ENCODE measurements at places on chromosomes 7 and 10.

DNA sequence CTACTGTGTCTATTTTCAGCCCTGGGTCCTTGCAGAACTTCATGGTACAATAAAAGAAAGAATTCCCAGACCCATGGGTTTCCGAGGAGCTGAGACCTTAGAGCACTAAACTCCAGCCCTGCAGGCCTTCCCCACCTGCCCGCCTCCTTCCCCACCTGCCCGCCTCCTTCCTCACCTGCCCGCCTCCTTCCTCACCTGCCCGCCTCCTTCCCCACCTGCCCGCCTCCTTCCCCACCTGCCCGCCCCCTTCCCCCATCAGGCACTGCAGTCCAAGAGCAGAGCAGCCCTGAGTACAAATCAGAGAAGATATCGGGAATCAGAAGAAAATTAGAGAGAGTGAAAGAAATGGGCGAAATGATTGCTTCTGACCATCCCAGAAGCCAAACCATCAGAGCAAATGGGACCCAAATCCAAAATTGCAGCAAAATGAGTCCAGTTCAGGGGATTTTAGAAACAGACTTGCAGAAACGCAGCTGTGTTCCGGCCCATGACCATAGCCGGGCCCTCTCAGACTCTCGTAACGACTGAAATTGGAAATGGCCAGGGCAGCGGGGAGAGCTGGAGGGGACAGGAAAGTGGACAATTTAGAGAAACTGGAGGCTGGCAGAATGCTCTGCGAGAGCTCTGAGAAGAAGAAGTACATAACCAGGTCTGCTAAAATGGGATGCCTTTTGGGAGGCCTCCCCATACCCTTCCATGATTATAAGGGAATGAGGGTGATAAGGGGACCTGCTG is 568.4 kb downstream of the TCERG1L start:
- DNase-seq: no peak

GRCh38 chr10:24622781-24623301 is 100.8 kb downstream of the ARHGAP21 start:
- DNase-seq: peak; percentile 34

DNA sequence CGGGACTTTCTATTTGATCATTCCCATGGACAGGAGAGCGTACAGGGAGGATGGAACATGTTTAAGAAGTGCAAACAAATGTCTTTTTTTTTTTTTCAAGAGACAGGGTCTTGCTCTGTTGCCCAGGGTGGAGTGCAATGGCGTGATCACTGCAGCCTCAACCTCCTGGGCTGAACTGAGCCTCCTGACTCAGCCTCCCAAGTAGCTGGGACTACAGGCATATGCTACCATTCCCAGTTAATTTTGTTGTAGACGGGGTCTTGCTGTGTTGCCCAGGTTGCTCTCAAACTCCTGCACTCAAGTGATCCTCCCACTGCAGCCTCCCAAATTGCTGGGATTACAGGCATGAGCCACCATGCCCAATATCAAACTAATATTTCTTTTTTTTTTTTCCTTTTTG is 40.5 kb downstream of the SPDYE5 start:
- no peak for DNase-seq

DNA sequence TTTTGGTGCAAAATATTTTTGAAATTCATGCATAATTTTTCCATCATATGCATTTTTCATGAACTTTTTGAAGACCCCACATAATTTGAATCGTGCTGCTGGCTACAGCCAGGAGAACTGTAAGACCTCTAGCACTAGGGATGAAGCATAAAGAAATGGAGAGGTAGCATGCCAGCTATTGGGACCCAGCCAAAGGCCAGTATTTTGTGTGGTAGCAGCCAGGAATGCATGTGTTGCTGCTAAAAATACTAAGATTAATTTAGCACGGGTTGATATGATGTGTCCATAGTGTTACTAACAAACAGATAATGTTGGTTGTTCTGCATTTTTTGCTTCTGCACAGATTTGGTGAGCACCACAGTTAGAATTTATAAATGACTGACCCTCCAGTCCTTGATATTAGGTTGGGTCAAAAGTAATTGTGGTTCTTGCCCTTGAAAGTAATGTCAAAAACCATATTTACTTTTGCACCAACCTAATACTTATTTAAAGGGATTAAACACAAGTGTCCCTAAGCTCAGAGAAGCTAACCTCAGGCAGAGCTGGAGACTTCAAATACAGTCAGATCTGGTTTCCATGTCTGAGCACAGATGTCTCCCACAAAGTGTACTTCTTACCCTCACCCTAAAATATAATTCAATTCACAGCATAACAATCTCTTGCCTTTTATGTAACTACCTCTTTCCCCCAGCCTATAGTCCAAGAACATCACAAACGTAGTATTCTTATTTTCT is 54.1 kb upstream of the NPSR1 start:
- DNase-seq: no peak

- no peak for DNase-seq
Observed at GRCh38 chr10:62719061-62719460, 85.5 kb upstream of the ADO start.

DNA sequence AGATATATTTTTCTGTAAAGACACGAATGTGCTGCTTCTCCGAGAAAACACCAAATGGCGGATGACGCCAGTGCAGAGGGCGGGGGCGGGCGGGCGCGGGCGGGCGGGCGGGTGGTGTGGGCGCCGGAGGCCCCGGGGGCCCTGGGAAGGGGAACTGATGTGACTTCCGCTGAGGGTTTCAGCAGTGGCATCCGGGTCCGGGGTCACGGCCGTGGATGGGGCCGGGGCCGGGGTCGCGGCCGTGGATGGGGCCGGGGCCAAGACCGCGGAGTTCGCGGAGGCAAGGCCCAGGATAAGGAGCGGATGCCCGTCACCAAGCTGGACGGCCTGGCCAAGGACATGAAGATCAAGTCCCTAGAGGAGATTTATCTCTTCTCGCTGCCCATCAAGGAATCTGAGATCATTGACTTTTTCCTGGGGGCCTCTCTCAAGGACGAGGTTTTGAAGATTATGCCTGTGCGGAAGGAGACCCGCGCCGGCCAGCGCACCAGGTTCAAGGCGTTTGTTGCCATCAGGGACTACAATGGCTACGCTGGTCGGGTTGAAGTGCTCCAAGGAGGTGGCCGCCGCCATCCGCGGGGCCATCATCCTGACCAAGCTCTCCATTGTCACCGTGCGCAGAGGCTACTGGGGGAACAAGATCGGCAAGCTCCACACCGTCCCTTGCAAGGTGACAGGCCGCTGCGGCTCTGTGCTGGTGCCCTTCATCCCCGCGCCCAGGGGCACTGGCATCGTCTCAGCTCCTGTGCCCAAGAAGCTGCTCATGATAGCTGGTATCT is 20.3 kb upstream of the IGF2BP3 start:
- no peak for DNase-seq

GRCh38 chr7:50477640-50478039 is 27.5 kb upstream of the FIGNL1 start:
- no peak for DNase-seq

DNA sequence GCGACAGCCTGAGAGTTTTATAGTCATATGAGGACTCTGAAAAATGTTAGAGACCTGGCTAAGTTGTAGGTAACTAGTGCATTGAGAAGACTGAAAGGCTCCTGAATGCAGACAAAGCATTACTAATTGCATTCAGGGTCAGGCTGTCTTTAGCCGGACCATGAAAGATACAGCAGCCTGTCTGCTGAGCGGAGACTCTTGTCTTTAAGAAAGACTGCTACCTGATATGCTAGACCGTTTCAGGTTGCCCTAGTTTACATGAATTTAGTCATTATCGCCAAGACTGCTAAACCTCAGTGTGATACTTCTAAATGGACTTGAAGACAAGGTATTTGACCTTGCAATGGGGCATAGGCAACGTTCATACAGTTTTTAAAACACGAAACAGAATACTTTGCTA is 81.2 kb downstream of the BMPR1A start:
- DNase-seq: no peak

DNA sequence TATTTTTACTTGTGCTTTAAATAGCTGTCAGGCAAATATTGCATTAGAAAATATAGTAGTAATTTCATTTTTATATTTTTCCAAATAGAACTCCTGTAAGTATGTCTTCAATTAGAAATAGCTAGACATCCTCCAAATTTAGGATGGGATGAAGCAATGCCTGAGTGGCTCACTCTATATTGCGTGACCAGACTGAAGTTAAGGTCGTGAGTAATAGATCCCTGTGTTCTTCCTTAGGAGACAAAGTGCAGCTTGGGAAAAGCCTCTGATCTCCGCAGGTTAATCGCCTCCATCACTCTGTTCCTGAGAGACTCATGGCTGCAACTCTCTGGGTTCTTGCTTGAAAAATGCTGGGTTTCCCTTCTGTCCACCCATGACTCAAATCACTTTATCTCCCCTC is 484.8 kb upstream of the ANKRD30A start:
- no peak for DNase-seq

DNA sequence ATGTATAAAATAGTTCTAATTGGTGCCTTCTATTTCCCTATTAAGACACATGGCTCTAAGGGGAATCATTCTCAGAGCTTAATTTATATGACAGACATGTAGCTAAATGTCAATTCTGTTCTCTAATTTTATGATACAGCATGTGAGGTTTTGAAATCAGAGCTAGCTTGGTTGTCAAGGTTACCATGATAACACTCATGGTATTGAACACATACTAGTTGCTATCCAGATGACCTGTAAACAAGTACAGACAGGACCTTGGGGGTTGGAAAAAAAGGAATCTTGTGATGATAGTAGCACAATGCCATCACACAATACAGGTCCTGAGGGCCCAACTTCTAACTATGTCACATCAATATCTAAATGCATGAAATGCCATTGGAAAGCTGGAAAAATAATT is 49.2 kb downstream of the RHOBTB1 start:
- DNase-seq: no peak

GRCh38 chr7:91314591-91315323 is 50.5 kb downstream of the FZD1 start:
- no peak for DNase-seq

GRCh38 chr7:22083704-22084240 is 138.1 kb upstream of the CDCA7L start:
- no peak for DNase-seq

DNA sequence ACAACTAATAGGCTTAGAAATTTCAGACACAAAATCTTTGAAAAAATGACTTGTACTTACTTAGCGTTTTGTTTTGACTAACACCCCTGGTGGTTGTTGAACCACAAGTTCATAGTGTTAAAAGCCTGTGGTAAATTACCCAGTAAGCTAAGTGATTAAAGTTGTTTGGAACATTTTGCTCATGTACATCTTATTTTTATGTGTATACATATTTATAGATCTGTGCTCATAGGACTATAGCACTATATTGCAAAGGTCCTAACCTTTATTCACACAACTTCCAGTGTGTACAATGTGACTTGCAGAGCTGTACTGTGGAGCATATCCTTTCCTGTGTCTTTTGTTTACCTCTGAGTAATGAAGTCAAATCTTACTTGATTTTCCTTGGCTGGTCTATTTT is 79.6 kb downstream of the BMPR1A start:
- no peak for DNase-seq

GRCh38 chr10:28875549-28876081 is 198.3 kb downstream of the BAMBI start:
- DNase-seq: no peak

DNA sequence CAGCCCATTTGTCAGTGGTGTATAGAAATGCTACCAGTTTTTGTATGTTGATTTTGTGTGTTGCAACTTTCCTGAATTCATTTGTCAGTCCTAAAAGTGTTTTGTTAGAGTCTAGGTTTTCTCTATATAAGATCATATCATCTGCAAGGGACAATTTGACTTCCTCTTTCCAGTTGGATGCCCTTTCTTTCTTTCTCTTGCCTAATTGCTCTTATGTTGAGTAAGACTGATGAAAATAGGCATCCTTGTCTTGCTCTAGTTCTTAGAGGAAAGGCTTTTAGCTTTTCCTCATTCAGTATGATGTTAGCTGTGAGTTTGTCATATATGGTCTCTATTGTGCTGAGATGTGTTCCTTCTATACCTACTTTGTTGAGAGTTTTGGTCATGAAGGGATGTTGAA is 161.7 kb upstream of the TPK1 start:
- DNase-seq: no peak

DNA sequence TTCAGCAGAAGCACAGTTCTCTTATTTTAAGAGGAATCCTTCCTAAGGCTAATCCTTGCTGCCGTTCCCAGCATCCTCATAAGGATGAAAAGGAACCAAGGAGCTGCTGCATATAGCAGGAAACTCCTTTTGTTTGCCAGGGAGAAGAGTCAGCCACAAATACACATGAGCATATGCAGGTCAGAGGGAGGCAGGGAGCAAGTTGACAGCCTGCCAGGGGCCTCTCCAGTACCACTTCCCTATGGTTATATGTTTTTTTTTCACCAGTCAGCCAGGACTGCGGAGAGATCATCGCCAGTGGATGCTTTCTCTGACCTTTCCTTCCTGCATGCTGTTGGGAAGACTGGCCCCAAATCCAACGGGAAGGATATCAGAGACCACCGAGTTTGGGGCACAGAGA is 39.8 kb downstream of the SLC35B4 start:
- no peak for DNase-seq

- DNase-seq: no peak
Observed at GRCh38 chr7:142434666-142435167, 176.9 kb upstream of the PRSS58 start.

DNA sequence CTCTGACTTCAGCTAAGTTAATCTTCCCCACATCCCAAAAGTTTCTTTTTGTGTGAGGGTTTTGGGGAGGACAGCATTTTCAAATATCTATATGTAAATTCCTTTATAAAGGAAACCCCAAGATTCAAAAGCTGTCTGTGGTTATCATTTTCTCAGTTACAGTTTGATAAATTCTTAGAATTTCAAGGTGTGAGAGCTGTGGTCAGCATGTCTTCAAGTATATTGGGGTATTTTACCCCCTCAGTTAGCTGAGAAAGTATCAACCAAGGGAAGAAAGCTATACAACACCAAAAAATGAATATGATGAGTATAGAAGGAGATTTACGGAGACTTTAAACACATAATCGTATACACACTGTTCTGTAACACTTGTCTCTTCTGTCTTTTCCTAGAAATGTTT is 109.2 kb downstream of the SND1 start:
- no peak for DNase-seq

GRCh38 chr7:42494736-42495135 is 257.7 kb upstream of the GLI3 start:
- DNase-seq: no peak

DNA sequence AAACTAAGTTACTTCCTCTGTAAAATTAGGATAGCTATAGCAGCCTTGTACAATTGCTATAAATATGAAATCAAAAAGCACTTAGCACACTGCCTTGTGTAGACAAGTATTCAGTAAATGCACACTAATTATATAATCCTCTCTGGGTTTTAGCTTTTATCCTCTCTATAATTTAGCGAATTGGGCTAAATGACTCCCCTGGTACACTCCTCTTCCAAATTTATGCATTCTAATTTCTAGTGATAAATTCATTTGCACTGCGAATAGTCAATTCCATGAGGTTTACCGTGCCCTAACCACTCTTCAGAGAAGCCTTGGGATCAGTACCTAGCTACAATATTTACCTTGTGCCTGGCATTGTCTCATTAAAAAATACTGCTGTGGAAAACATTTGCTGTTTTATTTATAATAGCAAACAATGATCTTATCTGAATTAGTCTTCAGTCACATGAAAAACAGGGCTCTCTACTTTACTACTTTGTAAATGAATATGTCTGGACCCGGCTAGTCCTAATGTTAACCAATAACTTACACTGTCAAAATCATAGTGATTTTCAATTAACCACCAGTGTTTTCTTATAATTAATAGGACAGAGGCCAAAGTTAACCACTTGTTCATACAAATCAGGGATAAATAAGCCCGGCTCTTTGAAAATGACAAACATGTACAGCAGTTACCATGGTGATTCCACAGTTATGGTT is 577.9 kb downstream of the IPMK start:
- no peak for DNase-seq

- DNase-seq: no peak
Observed at GRCh38 chr7:101240226-101241014, 2.8 kb upstream of the CLDN15 start.

GRCh38 chr7:96021568-96021967 is 249.2 kb downstream of the DYNC1I1 start:
- DNase-seq: peak; percentile 47

Measured in fibroblast of skin of left quadriceps (primary cell).